Osteoblast (primary cell): ENCODE measurements at places on chromosomes 12 and 14. TPM values are rescaled to one million over a fixed set of nuclear protein-coding genes. Genes with fewer than 3 reads are reported as not detected.

The KRT72 gene
- not detected in 2 replicates for total RNA-seq

- DNase-seq, result no peak
Measured at GRCh38 chr14:20306079-20306423, 300 bp upstream of the TTC5 start.

The JPH4 gene
- total RNA-seq, result not detected in 2 replicates

- no peak for DNase-seq
Measured at GRCh38 chr12:63021116-63021515, 86.2 kb upstream of the PPM1H start.

The KRT6C gene
- total RNA-seq, result not detected in 2 replicates
